ENCODE measurements at places on chromosomes 3 and 15.

DNA sequence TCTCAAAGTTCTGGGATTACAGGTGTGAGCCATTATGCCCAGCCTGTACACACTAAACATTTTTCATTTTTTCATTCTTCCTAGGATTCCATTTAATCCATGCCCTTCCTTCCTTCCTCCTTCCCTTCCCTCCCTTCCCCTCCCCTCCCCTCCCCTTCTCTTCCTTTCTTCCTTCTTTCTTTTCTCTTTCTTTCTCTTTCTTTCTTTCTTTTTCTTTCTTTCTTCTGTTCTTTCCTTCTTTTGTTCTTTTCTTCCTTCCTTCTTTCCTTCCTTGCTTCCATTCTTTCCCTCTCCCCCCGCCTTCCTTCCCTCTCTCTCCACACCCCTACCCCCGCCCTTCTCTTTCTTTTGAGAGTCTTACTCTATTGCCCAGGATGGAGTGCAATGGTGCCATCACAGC lies 40.9 kb upstream of the ATP13A3 start:
- DNase-seq: no peak

DNA sequence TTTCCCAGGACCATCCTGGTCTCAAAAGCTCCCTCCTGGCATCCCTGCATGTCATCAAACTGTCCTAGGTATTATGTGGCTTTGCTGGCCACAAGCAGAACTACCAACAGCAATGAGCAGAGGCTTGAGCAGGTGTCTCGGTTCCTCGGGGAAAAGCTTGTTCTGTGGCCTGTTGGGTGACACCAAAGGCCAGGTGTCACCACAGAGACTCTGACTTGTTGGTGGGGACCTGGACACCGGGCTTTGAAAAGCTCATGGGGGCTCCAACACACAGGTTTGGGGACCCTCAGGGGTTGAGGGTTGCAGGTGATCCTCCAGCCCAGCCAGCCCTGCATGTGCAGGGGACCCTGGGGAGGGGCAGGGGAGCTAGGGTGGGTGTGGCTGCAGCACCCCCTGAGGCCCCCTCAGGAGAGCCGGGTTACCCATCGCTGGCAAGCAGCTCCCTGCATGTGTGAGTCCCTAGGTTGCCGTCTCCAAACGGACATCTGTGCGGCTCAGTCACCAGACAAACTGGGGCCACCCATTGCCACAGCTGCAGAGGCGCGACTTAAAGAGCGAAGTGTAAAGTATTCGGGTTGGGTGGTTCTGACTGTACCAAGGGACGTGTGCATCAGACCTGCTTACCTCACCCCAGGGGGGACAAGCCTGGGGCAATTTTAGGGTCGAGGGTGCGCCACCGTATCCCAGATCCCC lies 140.1 kb downstream of the CHSY1 start:
- no peak for DNase-seq

DNA sequence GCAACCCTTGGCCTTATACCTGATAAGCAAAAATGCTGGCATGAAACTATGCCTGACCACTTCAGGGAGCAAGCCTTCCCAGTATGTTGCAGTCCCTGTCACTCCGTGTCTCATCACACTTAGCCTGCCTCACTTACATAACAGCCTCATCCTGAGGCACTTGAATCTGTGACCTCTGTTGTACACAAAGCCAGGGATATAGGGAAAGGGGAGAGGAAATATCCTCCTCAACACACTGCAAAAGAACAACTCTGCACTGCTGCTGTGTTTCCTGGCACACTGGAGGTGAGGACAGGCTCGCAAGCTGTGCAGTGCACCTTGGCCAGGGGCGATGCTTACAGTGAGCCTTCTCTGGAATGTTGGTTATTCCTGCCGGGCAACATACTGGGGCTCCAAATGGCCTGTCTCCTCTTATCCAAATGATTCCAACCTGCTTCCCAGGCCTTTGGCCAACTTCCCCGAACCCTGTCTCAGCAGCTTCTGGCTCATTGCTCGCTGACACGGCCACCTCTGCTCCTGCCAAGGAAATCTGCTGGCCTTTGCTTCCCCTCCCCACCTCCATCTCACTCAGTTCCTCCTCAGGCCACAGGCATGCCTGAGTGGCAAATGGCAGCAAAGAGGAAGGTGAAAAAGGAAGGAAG lies 109.2 kb downstream of the CD47 start:
- no peak for DNase-seq

GRCh38 chr3:112761062-112761638 lies 85.5 kb downstream of the CD200R1L start:
- DNase-seq: no peak

- DNase-seq: no peak
These were observed 2.1 kb downstream of the LSAMP start for GRCh38 chr3:116443191-116443661.
